Keratinocyte (primary cell): ENCODE measurements at places on chromosomes 1 and 21. TPM values are rescaled to one million over a fixed set of nuclear protein-coding genes. Genes with fewer than 3 reads are reported as not detected.

The TMEM125 gene
- 0.92 to 2.4 TPM (median 1.0 TPM) in 3 replicates for polyA plus RNA-seq

The TOR3A gene
- 16.8 to 21.3 TPM (median 20.4 TPM) in 3 replicates for polyA plus RNA-seq

The CHI3L2 gene
- polyA plus RNA-seq, result 1.0 to 2.5 TPM (median 2.4 TPM) in 3 replicates

The HSF2BP gene
- polyA plus RNA-seq, result 6.1 to 8.7 TPM (median 6.7 TPM) in 3 replicates

The OR2M3 gene
- not detected in 3 replicates for polyA plus RNA-seq
